SK-MEL-5 (cell line): ENCODE measurements at places on chromosomes 11 and 22.

DNA sequence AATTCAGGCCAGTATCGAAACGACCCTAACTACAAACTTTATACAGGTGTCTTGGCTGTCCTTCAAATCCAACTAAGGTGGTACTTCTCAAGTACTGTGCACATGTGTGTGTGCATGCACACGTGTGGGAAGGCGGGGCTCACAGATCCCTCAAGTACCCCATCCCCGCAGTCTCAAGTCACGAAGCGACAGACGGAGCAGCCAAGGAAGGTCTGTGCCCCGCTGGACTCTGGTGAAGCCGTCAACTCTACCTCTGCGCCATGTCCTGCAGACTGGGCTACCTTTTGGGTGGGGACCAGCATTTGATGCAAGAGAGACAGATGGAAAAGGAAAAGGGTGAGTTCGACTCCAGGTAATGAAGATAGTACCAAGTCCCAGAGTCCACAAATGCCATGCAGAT is 169.0 kb downstream of the CRYBB2 start:
- DNase-seq: no peak

- no peak for DNase-seq
Observed at GRCh38 chr22:42895541-42895981, 38.5 kb upstream of the ARFGAP3 start.

GRCh38 chr11:3132831-3133260 is 32.3 kb downstream of the OSBPL5 start:
- DNase-seq: no peak

DNA sequence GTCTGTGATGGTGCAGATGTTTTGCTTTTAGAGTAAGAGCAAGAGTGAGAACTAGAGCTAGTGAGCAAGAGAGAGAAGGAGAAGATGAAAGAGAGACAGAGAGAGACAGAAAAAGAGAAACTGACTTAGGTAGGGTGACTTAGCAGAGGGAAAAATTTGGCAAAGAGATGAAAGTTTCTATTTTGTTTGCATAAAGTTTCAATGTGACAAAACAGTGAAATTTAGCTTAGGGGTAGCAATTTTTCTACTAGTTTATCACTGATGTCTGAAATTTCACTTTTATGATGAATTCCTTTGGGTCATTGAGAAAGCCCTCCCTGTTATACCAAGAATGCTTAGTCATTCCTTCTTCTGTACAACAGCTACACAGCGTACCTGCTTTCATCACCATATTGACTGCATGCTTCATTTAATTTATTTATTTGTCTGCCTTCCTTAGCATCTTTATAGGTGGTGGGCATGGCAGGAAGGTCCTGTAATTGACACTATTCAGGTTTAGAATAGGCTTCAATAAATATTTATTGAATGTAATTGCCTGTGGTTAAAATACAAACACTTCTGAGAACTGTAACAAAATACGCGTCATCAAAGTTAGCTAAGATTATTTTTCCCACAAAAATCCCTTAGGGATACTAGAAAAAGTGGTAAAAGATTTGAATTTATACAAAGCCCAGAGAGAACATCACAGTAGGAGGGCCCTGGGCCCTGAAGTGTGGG is 19.9 kb upstream of the CTSC start:
- no peak for DNase-seq

DNA sequence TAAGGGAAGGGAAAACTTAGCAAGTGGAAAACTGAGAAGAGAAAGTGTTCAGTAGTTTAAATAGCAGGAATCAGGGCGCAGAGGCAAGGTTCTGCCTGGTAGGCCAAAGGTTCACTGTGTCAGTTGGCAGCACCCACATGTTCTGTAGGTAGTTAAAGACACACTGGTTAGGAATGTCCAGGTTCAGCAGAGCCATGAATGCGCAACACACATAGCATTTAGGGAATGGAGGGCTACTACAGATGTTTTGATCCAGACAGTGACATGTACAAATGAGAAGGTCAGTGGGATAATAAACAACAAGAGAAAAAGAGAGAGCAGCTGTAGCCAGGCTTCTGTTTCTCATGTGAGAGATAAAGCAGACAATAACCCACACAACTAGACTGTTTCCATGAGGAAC is 56.2 kb upstream of the ARHGAP42 start:
- no peak for DNase-seq

GRCh38 chr11:93869830-93870229 is 19.4 kb upstream of the VSTM5 start:
- DNase-seq: no peak

- DNase-seq: no peak
Observed at GRCh38 chr22:29701155-29701999, 18.4 kb upstream of the CABP7 start.

GRCh38 chr22:17243524-17243923 is 24.3 kb upstream of the ADA2 start:
- DNase-seq: peak; percentile 56

DNA sequence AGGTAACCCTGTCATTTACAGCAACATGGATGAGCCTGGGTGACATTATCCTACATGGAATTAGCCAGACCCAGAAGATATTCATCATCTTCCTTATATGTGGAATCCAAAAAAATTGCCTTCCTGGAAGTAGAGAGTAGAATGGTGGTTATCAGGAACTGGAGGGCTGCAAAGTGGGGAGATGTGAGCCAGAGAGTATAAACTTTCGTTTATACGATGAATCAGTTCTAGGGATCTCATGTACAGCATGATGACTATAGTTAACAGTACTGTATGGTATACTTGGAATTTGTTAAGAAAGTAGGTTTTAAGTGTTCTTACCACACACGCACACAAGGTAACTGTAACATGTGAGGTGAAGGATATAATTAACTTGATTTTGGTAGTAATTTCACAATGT is 79.1 kb downstream of the TBC1D22A start:
- DNase-seq: no peak
